ENCODE measurements at places on chromosomes 2 and 18. TPM values are rescaled to one million over a fixed set of nuclear protein-coding genes. Genes with fewer than 3 reads are reported as not detected.

Gene GALNT3
- total RNA-seq: 3.5 TPM

- no peaks in the 10 kb centered on the region for H3K36me3 ChIP-seq
- H3K27me3 ChIP-seq: no peaks in the 10 kb centered on the region
- peaks cover 6% of the 10 kb centered on the region for H3K4me1 ChIP-seq
Measured at GRCh38 chr2:32962690-32963089, 15.9 kb downstream of the LTBP1 start.

Gene POTEI
- total RNA-seq: not detected

DNA sequence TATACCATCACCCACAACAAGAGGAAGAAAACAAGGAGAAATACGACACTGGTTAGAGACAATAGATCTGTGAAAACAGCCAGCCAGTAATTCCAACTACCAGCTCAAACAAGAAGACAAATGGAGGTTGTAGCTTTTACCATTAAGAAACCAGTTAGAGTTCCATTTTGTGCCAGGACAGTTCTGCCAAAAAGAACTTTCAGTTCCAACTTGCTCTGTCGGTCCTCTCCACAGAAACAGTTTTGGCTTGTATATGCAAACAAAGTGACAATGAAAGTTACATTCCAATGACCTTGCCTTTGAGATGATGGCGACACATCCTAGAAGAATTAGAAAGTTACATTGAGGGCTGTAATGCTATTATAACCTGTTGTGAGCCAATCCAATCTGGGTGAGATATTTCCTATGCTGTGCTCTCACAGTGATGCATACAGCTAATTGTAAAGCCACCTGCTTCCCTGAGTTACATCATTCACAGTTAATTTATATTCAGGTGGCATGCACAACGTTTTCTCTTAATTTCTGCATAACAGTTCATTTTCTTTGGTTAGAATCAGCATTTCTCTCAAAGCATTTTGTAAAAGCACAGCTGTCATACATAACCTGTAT lies 1378.4 kb upstream of the PIK3C3 start:
- DNase-seq: no peak
- H3K4me3 ChIP-seq: no peak overlapping the region
- no peak overlapping the region for H3K27ac ChIP-seq
- no peaks in the 10 kb centered on the region for H3K36me3 ChIP-seq

DNA sequence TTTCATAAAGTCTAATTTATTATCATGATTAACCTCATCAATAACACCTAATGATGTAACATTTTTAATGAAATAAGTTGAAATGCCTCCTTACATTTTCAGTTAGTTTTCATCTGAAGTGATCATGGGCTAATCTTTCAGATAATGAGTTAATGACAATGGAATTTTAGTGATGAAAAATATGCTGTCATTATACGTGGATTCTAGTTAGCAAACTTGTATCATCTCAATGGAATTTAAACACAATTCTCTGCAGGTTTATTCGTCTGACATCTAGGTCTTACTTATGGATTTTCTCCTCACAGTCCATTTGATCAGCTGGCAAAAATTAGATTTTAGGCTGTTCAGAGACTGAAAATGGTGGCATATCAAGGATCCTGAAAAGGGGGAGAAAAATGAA lies 885.0 kb downstream of the SLC4A3 start:
- H3K36me3 ChIP-seq: no peaks in the 10 kb centered on the region
- H3K4me1 ChIP-seq: no peaks in the 10 kb centered on the region
- no peak overlapping the region for H3K27ac ChIP-seq
- H3K27me3 ChIP-seq: no peaks in the 10 kb centered on the region

GRCh38 chr2:101188683-101189405 lies 37.7 kb upstream of the TBC1D8 start:
- H3K27ac ChIP-seq: no peak overlapping the region
- no peaks in the 10 kb centered on the region for H3K27me3 ChIP-seq
- no peaks in the 10 kb centered on the region for H3K4me1 ChIP-seq

Gene PTRHD1
- 5.4 TPM for total RNA-seq

Gene REG1B
- total RNA-seq: 1.8 TPM

Gene IER3IP1
- 10.3 TPM for total RNA-seq

Gene ASXL3
- 2.2 TPM for total RNA-seq

DNA sequence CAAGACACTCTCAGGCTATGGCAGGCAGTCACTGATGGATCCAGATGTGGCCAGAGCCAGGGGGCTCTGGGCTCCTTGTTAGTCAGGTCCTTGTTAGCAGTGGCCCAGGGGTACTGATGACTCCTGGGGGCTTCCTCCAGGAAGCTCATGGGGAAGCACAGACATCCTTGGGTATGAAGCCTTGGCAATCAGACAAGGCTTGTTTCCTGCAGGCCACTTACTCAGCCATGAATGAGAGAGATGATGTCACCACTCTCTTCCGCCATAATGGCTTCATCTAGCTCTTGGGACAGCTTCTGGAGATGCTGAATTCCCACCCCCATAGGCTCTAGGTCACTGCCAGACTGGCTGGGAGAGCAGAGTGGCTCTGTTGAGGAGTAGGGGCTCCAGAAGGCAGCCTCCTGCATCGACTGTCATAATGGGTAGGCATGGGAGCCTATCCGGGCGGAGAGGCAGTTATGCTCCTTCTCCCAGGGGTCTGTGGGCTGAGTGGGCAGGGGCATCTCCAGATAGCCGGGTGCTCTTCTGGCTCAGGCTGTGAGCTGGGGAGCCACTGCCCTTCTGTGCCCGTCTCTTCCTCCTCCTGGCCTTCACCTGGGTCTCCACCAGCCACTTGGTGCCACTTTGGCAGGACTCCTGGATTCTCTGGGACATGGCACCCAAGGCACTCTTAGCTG lies 40.2 kb upstream of the BMPR2 start:
- no peak overlapping the region for H3K27ac ChIP-seq
- no peak for DNase-seq
- no peaks in the 10 kb centered on the region for H3K27me3 ChIP-seq
- no peak overlapping the region for H3K4me3 ChIP-seq

GRCh38 chr2:23351388-23352141 lies 33.4 kb upstream of the KLHL29 start:
- H3K27ac ChIP-seq: no peak overlapping the region
- peak; percentile 18 for DNase-seq
- peak overlapping the region; percentile 53 for H3K4me3 ChIP-seq
- no peaks in the 10 kb centered on the region for H3K27me3 ChIP-seq

DNA sequence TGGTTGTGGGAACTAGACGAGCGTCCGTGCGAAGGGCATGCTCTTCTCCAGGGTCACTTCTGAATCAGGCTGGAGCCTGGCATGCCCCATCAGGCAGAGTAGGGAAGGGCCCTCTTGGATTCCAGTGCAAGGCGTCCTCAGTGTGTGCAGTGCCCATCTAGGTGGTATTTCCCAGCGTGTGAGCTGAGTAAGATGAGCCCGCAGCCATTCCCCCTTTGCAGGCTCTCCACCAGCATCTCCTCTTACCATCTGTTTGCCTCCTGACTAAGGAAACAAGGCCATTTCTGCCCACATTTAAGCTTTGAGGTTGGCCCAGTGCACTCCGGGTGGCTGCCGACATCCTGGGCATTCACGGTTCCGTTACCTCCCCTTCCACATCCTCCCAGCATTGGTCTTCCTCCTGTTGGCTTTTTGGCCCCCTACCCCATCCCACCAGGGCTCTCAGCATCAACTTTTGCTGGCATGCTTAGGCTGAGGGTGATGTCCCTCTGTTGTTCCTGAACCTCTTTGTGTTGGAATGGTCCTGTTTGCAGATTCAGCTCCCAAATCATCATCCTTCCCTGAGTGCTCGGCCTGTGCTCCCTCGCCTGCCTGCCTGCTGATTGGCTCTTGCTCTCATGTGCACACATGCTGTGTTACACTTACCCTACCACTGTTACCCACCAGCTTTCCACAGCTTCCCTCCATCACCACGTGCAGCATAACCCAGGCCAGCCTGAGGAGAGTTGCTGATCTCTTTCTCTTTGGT lies 11.8 kb downstream of the CEP68 start:
- H3K36me3 ChIP-seq: peaks cover 21% of the 10 kb centered on the region
- no peaks in the 10 kb centered on the region for H3K27me3 ChIP-seq
- H3K4me1 ChIP-seq: peaks cover 46% of the 10 kb centered on the region
- no peak overlapping the region for H3K27ac ChIP-seq

Measured in thoracic aorta (tissue), 2 donors.